ENCODE measurements at places on chromosomes 5 and 9.

- DNase-seq = no peak
Measured at GRCh38 chr9:91211414-91211813, 150.3 kb downstream of the AUH start.

- no peak for DNase-seq
Measured at GRCh38 chr5:4643960-4644359, 496.2 kb upstream of the ADAMTS16 start.

DNA sequence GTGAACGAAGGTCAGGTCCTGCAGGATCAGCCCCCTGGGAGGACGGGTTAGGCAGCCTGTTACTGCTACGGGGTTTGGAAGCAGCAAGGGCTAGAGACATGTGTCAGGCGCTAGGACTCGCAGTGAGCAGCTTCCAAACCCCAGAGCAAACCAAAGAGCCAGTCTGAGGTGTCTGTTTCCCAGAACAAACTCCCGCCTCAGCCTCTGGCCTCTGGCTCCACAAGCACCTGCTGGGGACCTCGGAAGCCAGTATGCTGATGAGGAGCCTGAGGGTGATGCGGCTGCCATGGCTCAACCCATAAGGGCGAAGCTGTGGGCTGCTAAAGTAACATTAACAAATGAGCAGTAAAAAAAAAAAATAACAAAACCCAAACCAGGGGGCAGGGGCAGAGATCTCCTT, 35.0 kb downstream of the PRRT1B start:
- no peak for DNase-seq

- no peak for DNase-seq
Measured at GRCh38 chr5:126917918-126918614, 112.3 kb downstream of the MARCHF3 start.

DNA sequence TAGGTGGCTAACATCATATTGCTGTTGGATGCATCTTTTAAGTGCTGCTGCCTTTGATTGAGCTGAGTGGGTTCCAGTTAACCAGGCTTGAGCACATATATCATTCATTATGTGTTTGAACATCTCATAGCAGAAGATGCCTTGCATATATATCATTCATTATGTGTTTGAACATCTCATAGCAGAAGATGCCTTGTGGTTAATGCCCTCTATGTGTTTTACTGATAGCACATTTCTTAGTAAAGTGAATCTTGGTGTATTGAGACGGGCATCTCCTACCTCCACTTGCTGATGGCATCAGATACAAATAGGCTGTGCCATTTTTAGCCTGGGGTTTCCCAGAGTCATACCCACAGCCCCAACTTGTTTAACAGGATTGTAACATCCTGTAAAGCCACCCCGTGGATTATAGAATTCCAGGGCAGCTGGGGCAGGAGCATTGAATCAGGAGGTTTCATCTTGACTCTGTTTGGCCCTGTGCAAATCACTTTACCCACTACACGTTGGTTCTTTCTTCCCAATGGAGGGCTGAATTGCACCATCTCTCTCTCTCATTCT, 26.5 kb downstream of the MTAP start:
- no peak for DNase-seq

GRCh38 chr5:73946278-73946677, 320.3 kb downstream of the ARHGEF28 start:
- no peak for DNase-seq

DNA sequence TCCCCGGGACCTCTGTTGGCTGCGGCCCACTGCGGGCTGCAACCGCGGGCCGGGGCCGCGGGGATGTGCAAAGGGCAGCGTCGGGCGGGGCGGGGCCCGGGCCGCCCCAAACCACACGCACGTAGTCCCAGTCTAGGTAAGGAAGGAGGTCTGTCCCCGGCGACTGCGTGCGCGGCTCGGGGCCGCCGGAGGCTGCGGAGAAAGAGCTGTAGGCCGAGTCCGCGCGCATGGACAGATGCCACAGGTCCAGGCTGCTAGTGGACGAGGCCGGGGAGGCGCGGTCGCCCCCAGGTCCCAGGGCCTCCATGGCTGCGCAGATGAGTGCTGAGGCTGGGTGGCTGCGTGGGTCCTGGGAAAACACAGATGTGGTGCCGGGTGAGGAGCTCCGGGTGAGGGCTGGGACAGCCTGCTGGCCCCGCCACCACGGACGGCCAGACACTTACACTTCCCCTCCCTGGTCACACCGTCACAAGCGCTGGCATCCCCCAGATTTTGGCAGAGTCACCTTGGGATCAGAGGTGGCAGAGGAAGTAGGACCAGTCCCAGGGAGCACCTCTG, 4.5 kb downstream of the SHROOM1 start:
- DNase-seq = no peak

DNA sequence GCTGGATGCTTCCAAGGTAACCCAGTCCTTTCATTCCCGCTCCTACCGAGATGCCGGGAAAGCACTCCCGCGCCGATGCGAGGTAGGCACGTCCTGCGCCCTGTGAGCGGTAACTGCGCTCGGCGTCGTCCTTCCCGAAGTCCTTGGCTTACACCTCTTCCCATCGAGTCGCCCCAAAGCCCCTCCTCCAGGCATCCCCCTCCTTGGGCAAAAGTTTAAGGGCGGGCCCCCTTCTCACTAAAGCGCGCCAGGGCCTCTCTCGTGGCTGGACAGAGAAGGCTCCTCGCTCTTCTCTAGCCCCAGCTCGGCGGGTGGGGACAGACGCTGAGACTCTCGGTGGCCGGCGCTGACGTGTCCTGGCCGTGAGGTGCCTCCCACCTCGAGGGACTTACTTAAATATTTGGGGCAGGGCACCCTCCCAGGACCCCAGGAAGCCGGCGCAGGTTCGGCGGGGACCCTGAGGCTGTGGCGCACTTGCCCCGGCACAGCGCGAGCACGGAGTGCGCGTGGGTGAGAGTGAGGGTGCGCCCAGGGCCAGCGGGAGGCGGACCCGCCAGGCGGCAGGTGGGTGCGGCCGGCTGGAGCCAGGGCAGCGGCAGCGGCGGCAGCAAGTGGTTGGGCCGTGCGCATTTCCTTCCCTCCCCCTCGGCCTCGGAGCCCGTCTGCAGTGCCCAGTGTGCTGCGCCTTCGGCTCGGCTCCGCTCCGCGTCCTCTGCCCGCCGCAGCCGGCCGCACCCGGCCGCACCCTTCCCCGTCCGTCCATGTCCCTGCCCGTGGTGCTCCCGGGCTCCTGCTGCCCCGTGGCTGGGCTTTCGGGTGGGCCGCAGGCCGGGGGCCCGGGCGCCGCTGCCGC, at the start of gene ENTREP1:
TSS of gene ENTREP1 (plus strand) at position 667 of the 853 bp plus-strand sequence. CDS start at position 762, 95 bp downstream.
- DNase-seq = peak; percentile 24

- DNase-seq = no peak
Measured at GRCh38 chr9:77374266-77374665, 196.9 kb downstream of the VPS13A start.

DNA sequence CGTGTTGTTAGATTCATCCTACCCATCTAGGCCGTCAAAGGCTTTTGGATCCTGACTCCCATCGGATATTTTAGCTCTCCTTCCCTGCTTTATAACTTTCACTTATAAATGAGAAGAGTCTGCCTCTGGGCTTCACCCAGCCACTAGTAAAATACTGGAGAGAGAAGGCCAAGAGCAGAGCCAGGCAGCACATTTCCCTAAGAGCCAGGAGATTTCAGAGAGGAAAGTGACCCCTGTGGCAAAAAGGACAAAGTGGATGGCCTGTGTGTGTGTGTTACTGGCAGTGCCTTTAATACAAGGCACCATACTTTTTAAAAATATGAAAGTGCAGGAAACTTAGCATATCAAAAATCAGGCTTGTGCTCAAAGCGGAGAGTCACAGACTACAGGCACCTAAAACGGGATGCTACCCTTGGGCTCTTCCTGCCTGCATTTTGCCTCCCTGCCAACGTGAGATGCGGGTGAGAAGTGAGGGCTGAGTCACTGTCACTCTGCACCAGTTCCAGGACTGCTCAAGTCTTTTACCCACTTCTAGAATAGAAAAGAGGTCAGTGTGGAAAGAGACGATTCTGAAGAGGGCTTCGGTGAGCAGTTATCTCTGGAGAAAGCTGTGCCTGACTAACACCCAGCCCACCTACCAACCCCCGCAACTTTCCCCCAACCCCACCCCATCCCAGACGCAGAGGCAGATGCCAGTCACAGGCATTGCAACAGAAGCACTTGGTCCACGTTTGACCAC, 15.9 kb downstream of the NFIL3 start:
- no peak for DNase-seq

DNA sequence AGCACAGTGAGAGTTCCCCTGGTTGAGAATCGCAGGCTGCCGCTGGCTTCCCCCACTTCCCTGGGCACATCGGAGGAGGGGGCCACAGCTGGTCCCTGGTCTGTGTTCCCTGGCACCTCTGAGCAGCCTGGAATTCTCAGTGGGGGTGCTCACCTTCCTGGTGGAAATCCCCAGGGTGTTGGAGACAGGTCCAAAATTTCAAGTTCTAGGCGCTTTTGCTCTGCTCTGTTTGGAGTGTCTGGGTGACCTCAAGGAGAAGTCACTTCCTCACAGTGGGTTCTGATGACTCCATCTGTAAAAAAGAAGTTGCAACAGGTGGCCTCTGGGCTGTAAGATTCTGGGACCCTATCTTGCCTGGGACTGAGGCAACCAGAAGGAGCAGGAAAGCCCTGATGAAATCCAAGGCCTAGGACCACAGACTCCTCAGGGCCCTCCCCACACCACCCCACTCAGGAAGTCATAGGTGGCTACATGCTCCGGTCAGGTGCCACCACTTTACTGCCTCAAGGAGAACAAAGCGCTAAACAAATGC, at the start of gene TRAF1:
TSS of gene TRAF1 (minus strand) at position 400 of the 532 bp plus-strand sequence. CDS start 721 bp downstream, outside the sequence.
- DNase-seq = no peak

DNA sequence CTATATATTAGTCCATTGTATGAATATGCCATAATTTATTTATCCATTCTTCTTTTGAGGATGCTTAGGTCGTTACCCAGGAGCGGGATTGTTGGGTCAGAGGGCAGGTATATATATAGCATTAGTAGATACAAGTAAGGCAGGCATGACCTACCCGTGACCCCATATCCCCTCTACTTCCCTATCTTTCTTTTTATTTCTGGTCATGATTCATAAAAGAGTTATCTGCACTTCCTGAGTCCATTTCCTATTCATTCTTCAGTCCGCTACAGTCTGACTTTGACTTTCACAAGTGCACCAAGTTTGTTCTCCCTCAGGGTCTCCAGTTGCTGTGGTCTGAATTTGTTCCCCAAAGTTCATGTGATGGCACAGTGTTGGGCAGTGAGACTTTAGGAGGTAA, 6.9 kb downstream of the RHOBTB3 start:
- no peak for DNase-seq

DNA sequence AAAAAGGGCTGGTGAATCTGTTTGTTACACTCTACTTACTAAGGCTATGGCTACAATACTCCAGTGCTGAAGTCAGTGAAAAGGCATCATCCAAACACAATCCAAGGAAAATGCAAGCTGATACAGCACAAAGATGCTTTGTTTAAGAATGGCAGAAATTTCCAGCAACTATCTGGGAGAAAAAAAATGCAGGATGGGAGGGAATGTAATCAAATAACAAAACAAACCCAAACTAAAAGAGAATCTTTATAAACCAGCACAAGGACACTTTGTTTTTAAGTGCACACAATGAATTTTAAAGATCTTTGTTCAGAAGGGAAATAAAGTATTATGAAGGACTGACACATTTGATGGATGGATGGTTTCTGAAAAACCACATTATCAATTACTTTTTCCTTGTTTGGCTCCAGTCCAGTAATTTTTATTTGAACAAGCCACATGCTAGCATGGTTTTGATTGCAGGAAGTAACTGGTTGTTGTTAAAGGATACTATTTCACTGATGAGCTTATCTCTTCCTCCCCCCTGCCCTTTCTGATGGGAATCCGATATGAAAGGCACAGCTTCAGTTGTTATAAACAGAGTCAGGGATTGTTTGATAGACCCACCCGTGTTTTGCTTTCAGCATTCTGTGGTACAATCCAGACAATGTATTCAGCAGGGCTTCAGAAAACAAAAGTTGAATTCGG, 12.1 kb upstream of the TLE4 start:
- no peak for DNase-seq

GRCh38 chr5:94745786-94746730, 127.6 kb downstream of the SLF1 start:
- DNase-seq = no peak

- DNase-seq = no peak
Measured at GRCh38 chr5:154258531-154259217, 68.1 kb downstream of the GALNT10 start.

- no peak for DNase-seq
Measured at GRCh38 chr5:139638090-139638735, 9.9 kb upstream of the CXXC5 start.
